ENCODE measurements at places on chromosomes 13 and 19.

GRCh38 chr13:25281193-25281934 lies 5.9 kb downstream of the MTMR6 start:
- no peak for DNase-seq

- no peak for DNase-seq
Observed at GRCh38 chr13:99290894-99291293, 16.3 kb downstream of the GPR183 start.

- DNase-seq, result peak; percentile 16
Observed at GRCh38 chr13:42525035-42525504, 48.9 kb upstream of the TNFSF11 start.

DNA sequence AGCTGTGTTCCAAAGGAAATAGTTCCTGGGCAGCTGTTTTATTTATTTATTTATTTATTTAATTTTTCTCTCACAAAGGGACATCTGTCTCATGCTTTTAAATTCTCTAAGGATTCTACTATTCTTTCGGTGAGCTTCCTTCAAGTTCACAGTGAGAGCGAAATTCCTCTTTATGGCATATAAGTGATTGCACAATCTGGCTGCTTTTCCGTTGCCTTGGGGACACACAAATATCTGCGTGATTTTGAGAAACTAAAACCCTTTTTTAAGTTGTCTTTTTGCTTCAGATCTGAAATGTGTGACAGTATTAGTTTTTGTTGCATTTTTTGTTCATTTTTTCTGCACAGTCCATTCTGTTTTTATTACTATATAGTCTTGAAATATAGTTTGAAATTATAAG lies 19.2 kb downstream of the ZNF486 start:
- DNase-seq, result no peak

DNA sequence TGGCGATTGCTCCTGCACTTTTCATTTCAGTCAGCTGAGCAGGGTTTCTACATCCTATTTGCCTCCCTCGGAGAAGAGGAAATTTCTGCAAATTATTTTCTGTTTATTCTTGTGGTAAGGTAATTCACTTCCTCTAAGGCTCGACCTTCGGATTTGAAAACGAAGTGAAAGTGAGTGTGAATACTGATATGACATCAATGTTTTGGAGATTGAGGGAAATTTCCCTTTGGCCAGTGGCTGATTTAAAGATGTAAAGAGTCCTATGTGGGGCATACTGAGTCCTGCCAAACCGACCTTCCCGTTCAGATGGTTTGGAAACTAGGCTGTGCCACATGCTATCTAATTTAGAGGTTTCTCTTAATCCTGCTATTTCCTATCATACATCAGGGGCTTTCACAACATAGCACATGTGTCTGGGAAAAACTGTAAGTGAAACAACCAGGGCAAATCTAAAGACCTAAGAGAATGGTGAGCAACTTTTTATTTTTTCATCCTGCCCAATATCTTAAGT lies 112.3 kb downstream of the POSTN start:
- no peak for DNase-seq

DNA sequence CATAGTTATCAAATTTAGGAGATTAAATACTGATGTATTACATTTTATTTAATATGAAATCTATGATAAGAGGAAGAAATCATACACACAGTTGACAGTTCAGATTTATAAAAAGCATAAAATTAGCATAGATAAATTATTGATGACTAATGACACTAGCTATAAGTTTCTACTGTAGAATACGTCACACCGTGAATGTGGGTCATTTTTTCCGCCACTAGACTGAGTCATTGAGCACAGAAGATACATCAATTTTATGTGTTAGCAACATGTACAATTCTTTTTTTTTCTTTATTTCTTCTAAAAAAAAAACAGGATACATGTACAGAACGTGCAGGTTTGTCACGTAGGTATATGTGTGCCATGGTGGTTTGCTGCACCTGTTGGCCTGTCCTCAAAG lies 22.2 kb downstream of the AP2S1 start:
- DNase-seq, result peak; percentile 58

DNA sequence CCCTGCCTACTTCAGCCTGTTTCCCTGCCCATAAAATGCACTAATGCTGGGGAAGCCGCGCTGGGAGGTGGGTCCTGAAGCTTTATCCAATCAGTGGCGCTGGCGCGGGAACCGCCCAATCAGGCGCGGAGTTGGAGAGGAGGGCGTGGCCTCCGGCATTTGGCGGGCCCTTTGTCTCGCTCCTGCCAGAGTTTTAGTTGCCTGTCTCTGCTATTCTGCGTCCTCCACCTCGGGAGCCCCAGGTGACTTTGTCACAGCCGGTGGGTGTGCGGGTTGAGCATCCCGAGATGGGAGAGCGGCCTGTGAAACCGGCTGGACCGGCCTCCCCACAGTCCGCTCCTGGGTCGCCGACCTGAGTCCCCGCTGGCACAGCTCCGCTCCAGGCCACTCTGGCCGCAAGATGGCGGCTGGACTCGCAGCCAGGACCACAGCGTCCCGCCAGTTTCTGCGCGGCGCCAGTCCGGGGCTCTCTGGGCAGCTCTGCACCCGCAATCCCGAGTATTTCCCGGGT lies 30.7 kb upstream of the ZNF429 start:
- DNase-seq, result no peak

GRCh38 chr13:102020611-102021216 lies 381.1 kb downstream of the FGF14 start:
- no peak for DNase-seq

DNA sequence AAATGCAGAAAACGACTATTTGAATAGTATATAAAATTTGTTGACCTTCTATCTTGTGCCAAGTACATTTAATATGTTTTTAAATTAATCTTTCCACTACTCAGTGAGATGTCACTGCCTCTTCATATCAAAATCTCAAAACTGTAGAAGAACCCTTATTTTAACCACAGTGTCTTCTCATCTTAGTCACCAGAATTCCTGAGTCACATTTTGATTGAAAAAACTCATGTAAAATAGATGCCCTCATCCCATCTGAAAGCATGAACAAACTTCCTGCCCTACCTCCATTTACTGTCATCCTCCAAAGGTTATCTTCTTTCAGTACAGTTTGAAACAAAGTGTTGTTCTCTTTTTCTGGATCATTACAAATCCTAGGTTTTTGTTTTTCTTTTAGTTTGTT lies 1215.4 kb downstream of the PCDH9 start:
- DNase-seq, result no peak

DNA sequence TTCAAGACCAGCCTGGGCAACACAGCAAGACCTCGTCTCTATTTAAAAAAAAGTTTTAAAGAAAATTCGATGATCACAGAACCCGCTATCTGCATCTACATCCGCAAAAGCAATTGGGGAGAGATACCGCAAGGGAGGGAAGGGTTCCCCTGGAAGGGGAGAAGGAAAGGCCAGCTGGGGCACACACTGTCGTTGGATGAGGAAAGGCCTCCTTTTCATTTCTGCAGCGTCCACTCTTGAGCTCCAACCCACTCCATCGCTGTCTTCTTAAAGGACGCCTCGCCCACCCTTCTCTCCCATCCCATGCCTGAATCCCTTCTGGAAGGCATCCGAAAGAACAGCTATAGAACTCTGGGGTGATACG lies 3.2 kb upstream of the PRKCG start:
- no peak for DNase-seq

GRCh38 chr13:53054569-53054968 lies 26.0 kb downstream of the OLFM4 start:
- DNase-seq, result no peak

GRCh38 chr13:98141509-98142379 lies 1.1 kb upstream of the FARP1 start:
- no peak for DNase-seq

Data from fibroblast of skin of left quadriceps (primary cell).